ENCODE measurements at places on chromosomes 3 and 15.

DNA sequence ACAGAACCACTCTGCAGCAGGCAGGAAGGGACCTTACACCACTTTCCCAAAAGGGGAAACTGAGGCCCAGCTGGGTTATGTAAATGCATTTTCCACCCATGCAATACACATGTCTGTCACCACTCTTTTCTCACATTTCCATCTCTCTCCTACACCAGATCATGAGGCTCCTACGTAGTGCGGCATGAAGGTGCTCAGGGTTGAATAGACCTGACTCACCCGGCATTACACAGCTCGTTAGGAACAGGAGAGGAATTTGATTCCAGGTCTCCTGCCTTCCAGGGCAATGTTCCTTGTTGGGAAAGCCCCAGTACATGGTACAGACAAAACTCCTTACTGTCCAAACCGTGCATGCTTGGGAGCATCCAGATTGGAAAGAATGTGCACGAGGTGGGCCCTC, 61.9 kb upstream of the DCLK3 start:
- no peak for DNase-seq

- no peak for DNase-seq
These were observed 88.6 kb downstream of the SEC22A start for GRCh38 chr3:123290107-123290930.

DNA sequence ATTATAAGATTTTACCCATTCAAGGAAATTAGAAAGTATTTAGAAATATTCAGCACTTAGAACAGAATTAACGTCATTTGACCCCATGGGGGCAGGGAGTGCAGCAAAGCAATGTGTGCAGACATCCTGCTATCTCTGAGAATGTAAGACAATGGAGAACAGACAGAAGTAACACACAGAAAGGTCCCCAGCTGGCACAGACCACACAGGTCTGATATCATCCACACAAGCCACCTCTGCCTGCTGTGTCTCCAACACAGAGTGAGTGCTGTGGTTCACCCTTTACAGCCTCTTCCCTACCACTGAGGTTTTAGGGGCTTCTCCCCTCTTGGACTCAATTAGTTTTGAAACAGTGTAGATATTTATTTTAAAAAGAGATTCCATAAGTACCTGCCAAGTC, 16.1 kb downstream of the TXNRD3 start:
- DNase-seq: no peak

GRCh38 chr3:140753865-140754754, 76.2 kb downstream of the TRIM42 start:
- DNase-seq: no peak

DNA sequence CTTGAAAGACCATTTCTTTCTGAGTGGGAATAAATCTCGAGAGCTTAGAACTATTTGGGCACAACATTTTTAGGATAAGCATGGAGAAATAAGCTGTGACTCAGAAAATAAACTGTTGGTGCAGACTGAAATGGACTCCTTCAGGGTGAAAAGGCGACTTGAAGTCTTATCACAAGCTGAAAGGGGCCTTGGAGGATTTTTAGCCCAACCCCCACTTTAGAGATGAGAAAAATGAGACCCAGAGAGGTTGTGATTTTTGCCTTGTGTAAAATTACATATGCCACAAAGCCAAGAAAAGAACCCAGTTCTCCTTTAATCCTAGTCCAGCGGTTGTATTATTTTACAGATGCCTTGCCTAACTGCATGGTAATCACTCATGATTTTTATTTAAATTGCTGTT, 1.5 kb downstream of the ATP1B3 start:
- no peak for DNase-seq

- DNase-seq: no peak
These were observed 35.5 kb downstream of the NFKBIZ start for GRCh38 chr3:101884776-101885175.

DNA sequence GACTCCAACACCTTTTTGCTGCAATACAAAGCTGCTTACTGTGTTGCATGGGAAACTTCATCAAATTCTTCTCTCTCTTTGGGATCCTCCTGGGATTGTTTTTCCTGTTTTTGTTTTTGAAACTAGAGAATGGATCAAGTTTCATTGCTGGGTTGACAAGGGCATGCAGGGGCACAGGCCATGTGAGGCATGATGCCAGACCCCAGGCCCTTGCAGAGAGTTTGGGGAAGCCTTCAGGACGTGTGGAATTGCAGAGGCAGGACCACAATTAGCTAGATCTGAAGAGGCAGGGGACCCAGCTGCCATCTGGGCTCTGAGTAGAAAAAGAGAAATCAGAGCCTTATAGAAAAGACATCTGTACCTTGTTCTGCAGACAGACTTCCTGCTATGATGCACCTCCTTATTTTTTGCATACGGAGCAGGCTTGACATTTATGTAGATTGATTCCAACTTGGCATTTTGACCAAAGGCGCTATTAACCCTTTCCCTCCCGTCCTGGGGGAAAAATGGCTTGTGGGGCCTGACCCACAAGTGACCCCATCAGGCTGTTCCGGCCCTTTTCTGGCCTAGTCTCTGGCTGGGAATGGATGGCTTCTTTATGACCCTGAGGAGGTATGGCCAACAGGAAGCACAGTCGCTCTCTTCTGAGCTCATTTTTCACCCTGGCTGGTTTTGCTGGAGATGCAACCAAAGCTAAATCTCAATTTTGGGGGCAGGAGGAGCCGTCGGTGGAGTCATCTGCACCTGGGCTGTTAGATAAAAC, 44.3 kb upstream of the CHRNB4 start:
- no peak for DNase-seq

DNA sequence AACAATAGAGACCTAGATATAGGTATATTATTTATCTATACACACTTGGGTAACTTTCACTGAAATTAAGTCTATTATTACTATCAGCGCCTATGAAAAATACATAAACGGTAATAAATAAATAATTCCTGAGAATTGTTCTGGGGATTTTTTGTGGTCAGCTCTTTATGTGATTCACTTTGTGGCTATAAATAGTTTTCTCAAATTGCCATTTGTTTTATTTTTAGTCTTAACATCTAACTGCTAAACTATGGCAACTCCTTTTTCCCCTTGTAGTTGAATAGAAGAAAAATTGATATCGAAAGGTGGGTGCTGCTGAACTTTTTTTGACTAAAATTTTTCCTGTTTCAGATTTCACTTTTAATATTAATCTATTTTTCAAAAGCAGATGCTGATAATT, 189.0 kb downstream of the VGLL3 start:
- DNase-seq: no peak

- DNase-seq: no peak
These were observed 81.2 kb downstream of the FBXL22 start for GRCh38 chr15:63678393-63678792.

- DNase-seq: no peak
These were observed 21.0 kb upstream of the POLR2M start for GRCh38 chr15:57685306-57686095.

GRCh38 chr3:150786791-150787190, 23.8 kb upstream of the SIAH2 start:
- DNase-seq: no peak

DNA sequence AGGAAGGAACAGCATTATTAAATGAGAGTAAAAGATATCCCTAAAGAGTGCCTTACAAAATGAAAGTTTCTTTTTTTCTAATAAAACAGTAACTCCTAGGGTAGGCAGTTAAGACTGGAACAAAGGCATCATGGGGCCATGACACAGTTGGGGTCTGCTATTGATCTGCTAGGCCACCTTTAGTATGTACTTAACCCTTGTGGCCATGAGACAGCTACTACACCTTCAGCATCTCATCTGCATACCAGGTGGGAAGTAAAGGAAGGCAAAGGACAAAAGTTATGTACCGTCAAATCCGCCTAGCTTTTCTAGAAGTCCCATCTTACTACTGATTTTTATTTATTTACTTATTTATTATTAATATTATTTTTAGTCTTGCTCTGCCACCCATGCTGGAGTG, 93.8 kb upstream of the FHIT start:
- DNase-seq: no peak

GRCh38 chr15:35058534-35059054, 26.5 kb downstream of the NANOGP8 start:
- DNase-seq: no peak

- DNase-seq: no peak
These were observed 452 bp downstream of the TMEM158 start for GRCh38 chr3:45225465-45226205.

DNA sequence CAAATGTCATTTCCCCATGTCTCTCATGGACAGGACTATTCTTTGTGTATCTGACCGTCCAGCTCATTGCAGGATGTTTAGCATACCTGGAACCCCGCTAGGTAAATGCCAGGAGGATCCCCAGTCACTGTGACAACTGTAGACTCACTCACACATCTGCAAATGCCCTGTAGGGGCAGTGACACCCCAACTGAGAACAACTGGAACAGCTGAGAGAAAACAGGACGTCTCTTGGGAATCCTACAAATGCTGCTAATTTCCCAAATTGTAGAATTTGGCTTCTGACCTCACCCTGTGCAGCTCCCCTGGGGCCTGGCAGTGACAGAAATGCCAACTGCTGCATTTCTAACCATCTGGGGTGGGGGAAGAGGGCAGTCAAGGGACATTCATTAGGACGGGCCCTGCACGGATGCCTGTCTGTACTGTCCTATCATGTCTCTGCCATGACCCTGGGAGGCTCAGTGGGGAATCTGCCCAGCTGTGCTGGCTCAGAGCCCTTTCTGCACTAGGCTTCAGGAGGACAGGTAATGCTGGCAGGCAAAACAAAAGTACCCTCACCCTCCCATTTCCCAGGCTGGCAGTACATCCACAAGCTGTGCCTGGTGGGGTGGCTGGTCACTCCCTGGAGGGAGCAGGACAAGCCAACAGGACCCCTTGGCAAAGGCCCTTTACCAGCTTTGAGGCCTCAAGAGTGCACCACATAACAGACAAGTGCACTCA, 30.4 kb downstream of the RAB6B start:
- no peak for DNase-seq

DNA sequence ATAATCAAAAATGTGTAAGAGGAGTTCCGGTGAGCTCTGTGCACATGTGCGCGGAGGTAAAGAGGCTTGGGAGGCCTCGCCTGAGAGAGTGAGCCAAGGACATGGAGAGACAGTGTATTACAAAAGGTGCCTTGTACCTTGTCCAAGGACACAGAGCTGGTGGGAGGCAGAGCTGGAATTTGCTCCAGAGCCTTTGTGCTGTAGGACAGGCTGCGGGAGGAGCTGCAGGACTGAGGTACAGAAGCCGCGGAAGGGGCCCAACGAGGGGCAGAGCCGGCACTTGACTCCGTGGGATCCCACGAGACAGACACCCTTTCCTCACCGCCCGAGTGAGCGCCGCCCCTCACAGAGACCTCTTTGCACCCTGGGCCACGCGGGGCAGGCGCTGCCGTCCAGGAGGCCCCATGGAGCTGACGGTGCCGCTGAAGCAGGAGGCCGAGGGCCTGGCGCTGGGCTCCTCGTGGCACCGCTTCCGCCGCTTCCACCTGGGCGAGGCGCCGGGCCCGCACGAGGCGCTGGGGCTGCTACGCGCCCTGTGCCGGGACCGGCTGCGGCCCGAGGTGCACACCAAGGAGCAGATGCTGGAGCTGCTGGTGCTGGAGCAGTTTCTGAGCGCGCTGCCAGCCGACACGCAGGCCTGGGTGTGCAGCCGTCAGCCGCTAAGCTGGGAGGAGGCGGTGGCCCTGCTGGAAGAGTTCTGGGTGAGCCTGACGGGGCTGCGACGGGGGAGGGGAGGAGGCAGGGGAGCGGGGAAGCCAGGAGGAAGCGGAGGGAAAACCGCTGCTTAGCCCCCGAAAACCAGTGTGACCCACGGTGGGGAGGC, 68.7 kb downstream of the SLTM start:
- DNase-seq: no peak

DNA sequence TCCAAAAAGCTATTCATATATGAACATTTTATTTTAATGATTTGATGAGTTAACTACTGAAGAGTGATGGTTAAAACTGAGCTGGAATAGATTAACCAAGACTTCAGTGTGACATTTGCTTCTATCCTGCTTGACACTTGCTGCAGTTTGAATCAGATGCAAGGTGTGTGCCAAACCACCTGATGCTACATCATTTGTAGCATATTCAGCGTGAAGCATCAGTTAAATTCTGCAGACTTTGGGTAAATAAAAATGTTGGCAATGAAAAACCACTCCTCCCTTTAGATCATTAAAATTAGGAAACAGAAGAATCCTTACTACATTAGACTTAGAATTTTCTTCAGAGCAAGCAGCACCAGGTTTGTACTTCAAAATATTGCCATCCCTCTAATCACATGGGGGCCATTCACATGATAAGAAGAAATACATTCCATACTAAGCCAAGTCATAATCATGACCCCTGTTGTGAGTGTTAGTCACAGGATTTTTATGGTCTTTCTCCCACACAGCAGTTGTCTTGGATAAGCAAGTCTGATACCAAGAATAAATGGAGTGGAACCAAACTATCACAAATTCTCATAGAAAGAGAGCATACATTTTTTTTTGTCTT, 160.7 kb upstream of the TNIK start:
- DNase-seq: no peak

- DNase-seq: no peak
These were observed 208.1 kb upstream of the UMPS start for GRCh38 chr3:124522082-124522625.

- no peak for DNase-seq
These were observed 170.0 kb downstream of the MBNL1 start for GRCh38 chr3:152438706-152439105.

GRCh38 chr15:58179206-58179605, 41.0 kb downstream of the AQP9 start:
- DNase-seq: no peak

GRCh38 chr15:61205346-61205921, 23.7 kb downstream of the RORA start:
- no peak for DNase-seq

- DNase-seq: no peak
These were observed 256.5 kb downstream of the AGBL1 start for GRCh38 chr15:86336051-86336788.

- DNase-seq: no peak
These were observed 574 bp downstream of the SLC38A3 start for GRCh38 chr3:50205413-50206276.

DNA sequence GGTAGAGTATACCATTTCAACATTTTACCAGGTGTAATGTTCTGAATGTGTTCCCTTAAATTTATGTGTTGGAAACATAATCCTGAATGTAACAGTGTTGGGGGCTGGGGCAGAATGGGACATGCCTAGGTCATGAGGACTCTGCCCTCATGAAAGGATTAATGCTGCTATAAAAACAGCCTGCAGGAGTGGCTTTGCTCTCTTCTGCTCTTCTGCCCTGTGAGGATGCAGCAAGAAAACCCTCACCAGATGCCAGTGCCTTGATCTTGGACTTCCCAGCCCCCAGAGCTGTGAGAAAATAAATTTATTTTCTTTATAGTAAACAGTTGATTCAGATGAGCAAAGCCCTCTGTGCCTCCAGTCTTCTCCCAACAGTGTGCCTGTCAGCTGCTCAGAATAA, 326.0 kb upstream of the ONECUT1 start:
- DNase-seq: no peak

DNA sequence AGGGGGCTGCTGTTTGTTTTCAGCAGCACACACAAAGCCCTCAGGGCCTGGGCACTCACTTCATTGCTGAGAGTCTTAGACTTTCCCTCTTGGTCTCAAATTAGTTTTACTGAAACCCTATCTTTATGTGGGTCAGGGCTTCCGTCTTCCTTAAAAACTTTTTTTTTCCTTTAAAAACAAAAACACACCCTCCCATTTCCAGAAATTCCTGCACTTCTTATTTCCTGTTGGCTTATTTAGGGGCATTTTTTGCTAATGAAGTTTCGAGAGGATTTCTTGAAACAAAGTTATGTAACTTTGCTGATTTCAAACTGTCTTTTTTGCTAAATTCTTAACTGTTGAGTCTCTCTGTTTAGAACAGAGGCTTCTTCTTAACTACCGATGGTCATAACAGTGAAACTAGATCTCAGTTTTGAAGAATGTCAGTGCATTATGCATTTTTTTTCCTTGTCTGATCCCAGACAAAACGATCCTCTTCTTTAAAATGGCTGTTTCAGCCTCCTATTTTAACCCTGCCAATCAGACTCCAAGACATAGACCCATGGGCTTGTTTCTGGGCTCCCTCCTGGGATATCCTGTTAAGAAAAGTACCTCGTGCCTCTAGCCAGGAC, 23.3 kb downstream of the ANAPC13 start:
- no peak for DNase-seq

All from cerebellar nuclear complex (tissue), 1 donor.